ENCODE measurements at places on chromosomes 3 and 15.

GRCh38 chr15:89888214-89888804 lies 5.5 kb downstream of the AP3S2 start:
- DNase-seq: no peak

DNA sequence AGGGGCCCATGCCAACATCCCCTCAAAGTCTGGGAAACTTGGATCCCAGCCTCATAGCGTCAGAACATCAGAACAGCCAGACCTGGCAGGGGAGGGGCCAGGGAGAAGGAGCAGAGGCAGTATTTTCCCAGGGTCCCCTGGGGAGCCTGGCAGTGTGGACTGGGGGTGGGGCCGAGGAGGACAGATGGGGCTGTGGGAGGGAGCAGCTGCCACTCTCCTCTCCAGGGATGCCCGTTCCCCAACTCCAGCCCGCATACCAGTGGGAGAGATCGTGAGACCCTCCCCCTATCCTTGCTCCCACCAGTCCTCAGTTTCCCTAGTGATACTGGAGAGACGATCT lies 6.5 kb upstream of the DNAJB8 start:
- DNase-seq: no peak

DNA sequence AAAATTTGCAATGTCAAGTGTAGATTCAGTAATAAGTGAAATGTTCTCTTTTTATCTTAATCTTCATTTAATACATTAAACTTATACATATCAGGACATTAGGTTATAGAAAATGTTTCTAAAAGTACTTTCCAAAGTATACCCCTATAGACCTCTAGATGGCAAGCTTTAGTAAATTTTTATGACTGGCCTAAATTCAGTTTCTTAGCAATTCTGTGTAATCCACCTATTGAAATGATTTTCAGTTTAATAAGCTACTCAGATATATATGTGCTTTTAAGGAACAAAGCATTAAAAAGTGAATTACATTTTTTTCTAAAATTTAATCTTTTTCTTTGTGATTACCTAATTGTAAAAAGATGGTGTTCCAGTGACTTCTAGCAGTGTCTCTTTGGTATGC lies 342.2 kb downstream of the GBE1 start:
- no peak for DNase-seq

GRCh38 chr15:83734487-83734886 lies 80.6 kb downstream of the ADAMTSL3 start:
- DNase-seq: no peak

- no peak for DNase-seq
Measured at GRCh38 chr15:22863356-22863755, 24.9 kb downstream of the NIPA2 start.

DNA sequence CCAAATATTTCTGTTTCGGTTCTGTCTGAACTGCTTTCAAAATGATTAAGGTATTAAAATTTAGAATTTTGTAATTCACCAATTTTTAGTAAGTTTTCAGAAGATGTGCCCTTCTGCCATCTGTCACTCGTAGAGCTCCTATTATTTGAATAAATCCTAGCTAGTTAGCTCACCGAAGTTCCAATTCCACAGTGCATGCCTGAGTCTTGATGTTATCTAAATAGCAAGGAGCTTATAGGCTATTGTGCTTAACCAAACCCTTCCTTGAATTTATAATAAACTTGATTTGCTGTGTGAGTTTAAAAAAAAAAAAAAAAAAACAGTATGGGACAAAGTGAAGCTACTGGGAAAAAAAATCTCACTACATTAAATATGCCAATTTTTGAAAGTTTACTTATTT lies 18.7 kb downstream of the ATP13A3 start:
- DNase-seq: no peak

GRCh38 chr3:54660714-54661132 lies 267.1 kb downstream of the LRTM1 start:
- no peak for DNase-seq

DNA sequence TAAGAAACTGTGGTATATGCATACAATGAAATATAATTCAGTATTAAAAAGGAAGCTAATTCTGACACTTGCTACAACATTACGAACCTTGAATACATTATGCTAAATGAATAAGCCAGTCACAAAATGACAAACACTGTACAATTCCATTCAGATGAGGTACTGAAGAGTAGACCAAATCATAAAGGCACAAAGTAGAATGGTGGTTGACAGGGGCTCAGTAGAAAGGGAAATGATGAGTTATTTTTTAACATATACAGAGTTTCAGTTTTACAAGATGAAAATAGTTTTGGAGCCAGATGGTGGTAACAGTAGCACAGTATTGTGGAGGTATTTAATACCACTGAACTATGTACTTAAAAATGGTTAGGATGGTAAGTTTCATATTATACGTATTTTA lies 254.6 kb upstream of the RBMS3 start:
- DNase-seq: no peak

GRCh38 chr15:61051569-61052031 lies 177.5 kb downstream of the RORA start:
- peak; percentile 8 for DNase-seq

GRCh38 chr3:169914321-169914720 lies 2.9 kb downstream of the SAMD7 start:
- DNase-seq: no peak

- DNase-seq: no peak
Measured at GRCh38 chr3:34365231-34365630, 566.8 kb downstream of the PDCD6IP start.

DNA sequence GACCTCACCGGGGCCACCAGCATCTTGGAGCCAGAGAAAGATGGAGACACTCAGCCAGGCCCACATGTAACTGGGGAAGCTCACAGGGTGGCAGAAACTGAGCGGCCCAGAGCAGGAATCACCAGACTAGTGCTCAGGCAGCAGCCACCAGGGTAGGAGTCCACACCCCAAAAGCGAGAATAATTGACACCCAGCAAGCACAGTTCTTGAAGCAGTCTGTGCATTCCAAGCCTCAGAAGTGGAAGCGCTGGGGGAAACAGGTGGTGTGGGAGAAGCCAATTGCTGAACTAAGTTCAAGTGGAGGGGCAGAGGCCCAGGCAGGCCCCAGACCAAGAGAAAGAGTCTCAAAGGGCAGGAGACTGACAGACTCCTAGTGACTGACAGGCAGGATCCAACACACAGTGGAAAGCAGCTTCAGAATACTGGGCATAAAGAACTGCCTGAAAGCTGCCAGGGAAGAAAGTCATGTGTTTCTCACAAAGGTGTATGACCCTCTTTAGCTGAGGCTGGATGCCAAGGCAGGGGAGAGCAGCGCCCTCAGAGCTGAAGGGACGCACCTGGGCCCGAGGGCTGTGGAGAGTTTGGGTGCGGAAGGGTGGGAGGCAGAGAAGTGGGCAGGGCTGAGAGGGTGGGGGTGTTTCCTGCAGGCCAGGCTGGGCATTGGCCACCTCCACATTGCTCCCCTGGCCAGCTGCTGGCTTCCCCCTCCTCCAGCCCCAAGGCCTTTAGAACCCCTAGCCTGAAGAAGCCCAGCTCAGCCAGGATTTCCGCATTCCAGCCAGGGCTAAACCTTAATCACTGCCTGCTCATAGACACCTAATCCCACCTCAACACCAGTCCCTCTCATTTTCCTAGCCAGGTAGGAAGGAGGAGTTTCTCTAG lies 7.7 kb downstream of the NT5DC2 start:
- DNase-seq: no peak

- DNase-seq: no peak
Measured at GRCh38 chr3:38142959-38143358, 4.5 kb downstream of the MYD88 start.

GRCh38 chr15:29324746-29325145 lies 55.1 kb upstream of the NSMCE3 start:
- no peak for DNase-seq

DNA sequence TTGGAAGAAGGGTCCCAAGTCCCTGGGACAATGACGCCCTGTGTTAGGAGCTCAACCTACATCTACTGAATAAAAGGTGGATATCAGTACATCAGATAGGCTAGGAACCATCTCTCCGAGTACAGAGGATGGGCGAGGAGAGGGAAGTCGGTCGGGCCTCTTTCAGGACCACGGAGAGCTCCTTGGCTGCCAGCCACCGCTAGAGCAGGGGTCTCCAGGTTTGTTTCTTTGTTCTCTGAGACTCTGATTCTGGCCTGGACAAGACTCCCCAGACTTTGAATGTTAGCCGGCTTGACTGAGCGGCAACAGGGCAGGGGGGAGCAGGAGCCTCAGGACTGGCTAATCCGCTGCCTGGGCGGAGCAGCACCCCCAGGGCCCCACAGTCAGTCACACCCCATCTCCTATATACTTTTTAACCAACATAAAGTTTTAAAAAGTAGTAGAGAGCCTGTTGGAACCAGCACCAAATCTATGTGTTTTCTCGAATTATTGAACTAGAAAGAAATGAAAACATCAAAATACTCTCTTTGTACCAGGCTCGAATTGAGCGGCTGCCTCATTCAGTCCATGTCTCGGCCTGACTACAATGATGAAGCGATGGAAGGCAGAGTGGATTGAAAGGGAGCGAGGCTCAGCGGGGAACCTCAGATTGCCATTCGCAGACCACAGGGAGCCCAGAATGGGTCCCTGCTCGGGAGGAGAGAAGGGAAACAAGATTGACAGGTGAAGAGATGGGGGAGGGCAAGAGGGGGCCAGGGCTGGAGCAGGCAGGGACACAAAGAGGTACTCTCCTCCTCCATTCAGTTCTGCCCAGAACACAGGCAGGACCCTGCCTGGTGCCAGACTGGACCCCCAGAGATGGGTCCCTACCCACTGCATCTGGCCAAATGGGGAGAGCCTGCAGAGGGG lies 131.6 kb downstream of the TPRA1 start:
- DNase-seq: peak; percentile 80

DNA sequence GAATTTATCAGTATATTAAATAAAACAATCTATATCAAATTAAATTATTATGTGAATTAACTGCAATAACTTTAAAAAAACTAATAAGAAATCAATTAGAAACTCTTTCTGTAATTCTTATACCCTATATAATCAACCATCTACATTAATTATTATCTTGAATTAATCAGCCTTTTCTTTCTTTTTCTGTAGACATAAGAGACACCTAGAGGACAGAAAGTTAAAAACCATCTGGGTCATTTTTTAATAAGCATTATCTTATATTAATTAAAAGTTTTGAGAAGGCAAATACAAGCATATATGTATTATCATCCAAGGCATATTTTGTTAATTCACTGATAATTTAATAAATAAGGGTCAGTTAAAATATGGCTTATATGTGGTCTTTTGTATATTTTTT lies 24.2 kb upstream of the SLC25A26 start:
- no peak for DNase-seq

- DNase-seq: peak; percentile 8
Measured at GRCh38 chr3:160885791-160886286, 129.8 kb downstream of the PPM1L start.

DNA sequence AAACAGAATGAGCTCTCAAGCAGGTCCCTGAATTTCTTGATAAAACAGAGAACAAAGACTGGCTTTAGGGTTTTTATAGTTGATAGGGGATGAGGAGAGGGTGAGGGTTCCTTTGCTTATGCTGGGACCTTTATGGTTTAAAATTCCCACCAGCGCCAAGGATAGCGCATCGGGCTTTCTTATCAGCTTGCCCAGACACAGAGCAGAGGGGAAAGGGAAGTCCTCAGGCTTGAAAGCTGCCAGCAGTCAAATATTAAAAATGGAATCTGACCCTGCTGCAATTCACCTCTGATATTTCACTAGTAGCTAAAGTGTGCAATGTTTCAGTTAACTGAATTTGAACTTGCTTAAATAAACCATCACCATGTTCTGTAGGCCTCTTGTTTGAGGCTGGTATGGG lies 55.0 kb upstream of the EPHA3 start:
- no peak for DNase-seq

GRCh38 chr3:141444586-141445285 lies 42.1 kb upstream of the RASA2 start:
- DNase-seq: no peak

DNA sequence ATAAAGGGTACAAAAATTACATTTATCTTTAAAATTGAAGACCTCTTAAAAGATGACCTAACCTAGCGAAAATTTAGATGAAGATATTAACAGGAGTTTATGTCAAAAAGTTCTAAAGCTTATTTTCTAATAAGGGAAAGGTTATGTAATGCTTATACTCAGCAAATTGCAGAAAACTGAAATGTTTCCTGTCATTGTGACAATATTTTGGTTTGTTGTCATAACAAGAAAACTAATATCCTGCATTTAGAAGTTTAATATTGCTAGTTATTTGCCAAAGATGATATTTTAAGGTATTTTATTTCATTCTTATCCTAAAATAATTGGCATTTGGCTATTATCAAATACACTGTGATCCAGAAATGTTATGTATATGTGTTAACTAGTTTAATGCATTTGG lies 294.5 kb downstream of the C3orf38 start:
- no peak for DNase-seq

DNA sequence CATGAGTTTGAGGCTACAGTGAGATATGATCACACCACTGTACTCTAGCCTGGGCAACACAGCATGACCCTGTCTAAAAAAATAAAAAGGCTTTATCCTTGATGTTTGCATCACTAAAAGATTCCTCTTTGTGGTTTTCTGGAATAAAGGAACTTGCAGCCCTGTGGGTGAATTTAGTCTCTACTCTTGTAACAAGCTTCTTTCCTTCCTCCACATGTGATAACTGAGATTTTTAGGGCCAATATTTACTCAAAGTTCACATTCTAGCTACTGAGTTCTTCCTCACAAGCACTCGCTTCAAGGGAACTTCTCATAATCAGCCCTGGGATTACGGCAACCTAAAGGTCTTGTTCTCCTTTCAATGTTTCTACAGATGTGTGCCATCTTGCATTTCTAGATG lies 24.6 kb downstream of the COMMD2 start:
- DNase-seq: no peak

Measured in NCI-H345 (cell line).